ENCODE measurements at places on chromosomes 16 and 17. TPM values are rescaled to one million over a fixed set of nuclear protein-coding genes. Genes with fewer than 3 reads are reported as not detected.

GRCh38 chr17:81858170-81858966 lies 2.0 kb downstream of the P4HB start:
- no peaks in the 10 kb centered on the region for H3K27me3 ChIP-seq
- H3K4me1 ChIP-seq, result peaks cover 5% of the 10 kb centered on the region
- H3K36me3 ChIP-seq, result peaks cover 41% of the 10 kb centered on the region
- no peak for DNase-seq
- H3K27ac ChIP-seq, result no peak overlapping the region
- H3K4me3 ChIP-seq, result peak overlapping the region; percentile 80

- H3K4me3 ChIP-seq, result no peak overlapping the region
- no peaks in the 10 kb centered on the region for H3K27me3 ChIP-seq
- H3K27ac ChIP-seq, result no peak overlapping the region
Measured at GRCh38 chr17:31200287-31200686, 96.8 kb downstream of the OMG start.

GRCh38 chr17:2909846-2910234 lies 113.6 kb downstream of the RAP1GAP2 start:
- no peak overlapping the region for H3K27ac ChIP-seq
- H3K36me3 ChIP-seq, result no peaks in the 10 kb centered on the region
- no peak for DNase-seq
- peaks cover 3% of the 10 kb centered on the region for H3K4me1 ChIP-seq
- H3K4me3 ChIP-seq, result no peak overlapping the region

- no peak for DNase-seq
- H3K27ac ChIP-seq, result no peak overlapping the region
- H3K4me1 ChIP-seq, result peaks cover 10% of the 10 kb centered on the region
- H3K4me3 ChIP-seq, result no peak overlapping the region
Measured at GRCh38 chr16:2499890-2500429, 13.8 kb upstream of the ATP6V0C start.

- no peak for DNase-seq
- no peaks in the 10 kb centered on the region for H3K27me3 ChIP-seq
- no peak overlapping the region for H3K27ac ChIP-seq
- no peaks in the 10 kb centered on the region for H3K36me3 ChIP-seq
- H3K4me1 ChIP-seq, result no peaks in the 10 kb centered on the region
Measured at GRCh38 chr16:252366-253337, 18.0 kb downstream of the FAM234A start.

GRB7 gene
- total RNA-seq, result 32.2 TPM

MCRIP2 gene
- total RNA-seq, result 45.7 TPM

CLEC18C gene
- total RNA-seq, result 0.50 TPM

All from H1 (cell line).